Activated B cell treated with CpG ODN at 0.5 μM for 24 hours (primary cell): ENCODE measurements at places on chromosomes 4 and X.

DNA sequence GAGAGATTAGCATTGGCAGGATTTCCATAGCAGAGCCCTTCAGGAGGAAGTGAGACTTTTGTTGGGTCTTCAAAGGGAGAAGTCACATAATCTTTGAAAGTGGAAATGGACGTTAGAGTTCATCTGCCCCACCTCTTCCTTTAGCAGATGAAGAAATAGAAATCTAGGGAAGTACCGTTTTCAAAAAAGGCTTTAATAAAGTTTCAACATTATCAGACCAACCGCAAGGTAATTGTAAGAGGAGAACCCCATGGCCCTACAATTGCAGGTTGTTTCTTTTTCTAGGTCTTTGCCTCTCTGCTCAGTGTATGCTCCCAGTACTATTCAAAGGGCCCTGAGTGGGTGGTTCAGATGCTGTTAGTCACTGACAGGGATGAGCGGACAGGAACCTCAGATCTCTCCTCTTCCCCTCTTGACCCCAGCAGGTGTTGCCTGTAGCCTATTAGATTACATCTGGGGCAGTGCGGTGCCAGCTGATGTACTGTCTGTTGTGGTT, 48.6 kb upstream of the AP1S2 start:
- DNase-seq = peak; percentile 17

DNA sequence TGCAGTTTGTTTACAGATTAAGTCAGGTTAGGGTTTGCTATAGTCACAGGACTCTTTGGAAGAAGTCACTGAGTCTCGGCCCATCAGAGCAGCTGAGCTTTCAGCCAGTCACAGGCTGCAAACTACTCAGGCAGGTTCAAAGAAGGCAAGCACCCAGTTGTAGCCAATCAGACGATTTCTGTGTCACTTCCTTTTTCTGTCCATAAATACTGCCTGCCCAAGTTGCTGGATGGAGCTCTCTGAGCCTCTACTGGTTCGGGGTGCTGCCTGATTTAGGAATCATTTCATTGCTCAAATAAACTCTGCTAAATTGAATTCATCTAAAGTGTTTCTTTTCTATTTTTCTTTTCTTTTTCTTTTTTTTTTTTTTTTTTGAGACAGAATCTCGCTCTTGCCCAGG, 7.3 kb upstream of the SH3BP2 start:
- DNase-seq = no peak

DNA sequence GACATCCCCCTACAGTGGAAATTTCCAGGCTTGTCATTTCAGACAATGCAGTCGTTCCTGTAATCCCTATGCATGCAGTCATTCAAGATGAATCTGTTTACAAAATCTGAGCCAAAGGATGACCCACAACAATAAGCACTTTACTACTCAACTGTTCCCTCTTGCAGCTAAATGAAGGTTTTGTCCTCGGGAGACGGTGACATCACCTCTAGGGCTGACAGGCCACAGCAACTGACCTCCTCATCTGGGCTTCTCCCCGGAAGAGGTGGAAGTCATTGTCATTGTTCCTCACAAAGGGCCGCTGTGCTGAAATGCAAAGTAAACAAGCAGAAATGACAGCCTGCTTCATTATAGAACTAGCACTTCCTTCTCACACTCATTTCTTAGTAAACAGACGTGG, 29.2 kb downstream of the CLRN2 start:
- DNase-seq = no peak

- no peak for DNase-seq
These were observed 1.1 kb upstream of the HPSE start for GRCh38 chr4:83335701-83336100.

- DNase-seq = no peak
These were observed 413.0 kb downstream of the MAPK10 start for GRCh38 chr4:85946821-85947220.
